ENCODE measurements at places on chromosomes 3 and 15.

- DNase-seq = no peak
Measured at GRCh38 chr3:58562498-58562897, 14.7 kb downstream of the FAM107A start.

GRCh38 chr3:76687019-76687418 lies 352.9 kb upstream of the ROBO2 start:
- no peak for DNase-seq

DNA sequence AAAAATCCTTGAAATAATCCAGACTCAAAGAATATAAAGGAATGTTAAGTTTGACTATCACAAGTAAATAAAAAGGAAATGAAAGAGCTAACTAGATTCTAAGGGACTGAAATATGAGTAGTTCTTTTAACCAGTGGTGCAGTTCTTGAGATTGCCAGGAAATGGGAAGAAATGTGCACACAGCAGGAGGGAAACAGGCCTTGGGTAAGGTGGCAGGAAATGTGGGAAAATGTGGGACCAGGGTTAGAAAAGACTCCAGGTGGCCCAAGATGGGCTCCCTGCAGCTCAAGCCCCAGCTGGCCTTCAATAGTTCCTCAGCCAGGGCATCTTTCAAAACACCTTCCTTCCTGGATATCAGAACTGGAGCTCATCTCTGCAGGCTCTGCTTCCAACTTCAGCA lies 181.3 kb downstream of the ISL2 start:
- DNase-seq = no peak

DNA sequence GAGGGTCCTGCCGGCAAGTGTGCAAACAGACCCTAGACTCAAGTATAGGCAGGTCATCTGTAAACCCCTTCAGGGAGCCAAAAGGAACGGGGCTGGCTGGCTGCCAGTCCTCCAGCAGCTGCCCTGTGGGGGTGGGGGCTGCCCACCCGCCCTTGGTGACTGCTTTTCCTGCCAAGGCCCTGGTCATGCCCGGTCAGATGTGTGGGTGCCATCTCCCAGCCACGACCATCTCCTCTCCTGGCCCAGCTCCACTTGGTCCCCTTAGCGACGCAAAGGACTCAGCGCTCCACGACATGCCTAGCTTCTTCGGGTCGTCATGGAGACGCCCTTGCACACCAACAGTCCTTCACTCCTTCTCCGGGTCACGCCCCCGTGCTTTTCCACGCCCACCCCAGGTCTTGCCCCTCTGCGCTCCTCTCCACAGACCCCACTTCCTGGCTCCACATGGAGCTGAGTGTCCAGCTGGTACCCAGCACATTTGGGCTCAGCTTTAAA lies 2.4 kb downstream of the MUC4 start:
- DNase-seq = no peak

DNA sequence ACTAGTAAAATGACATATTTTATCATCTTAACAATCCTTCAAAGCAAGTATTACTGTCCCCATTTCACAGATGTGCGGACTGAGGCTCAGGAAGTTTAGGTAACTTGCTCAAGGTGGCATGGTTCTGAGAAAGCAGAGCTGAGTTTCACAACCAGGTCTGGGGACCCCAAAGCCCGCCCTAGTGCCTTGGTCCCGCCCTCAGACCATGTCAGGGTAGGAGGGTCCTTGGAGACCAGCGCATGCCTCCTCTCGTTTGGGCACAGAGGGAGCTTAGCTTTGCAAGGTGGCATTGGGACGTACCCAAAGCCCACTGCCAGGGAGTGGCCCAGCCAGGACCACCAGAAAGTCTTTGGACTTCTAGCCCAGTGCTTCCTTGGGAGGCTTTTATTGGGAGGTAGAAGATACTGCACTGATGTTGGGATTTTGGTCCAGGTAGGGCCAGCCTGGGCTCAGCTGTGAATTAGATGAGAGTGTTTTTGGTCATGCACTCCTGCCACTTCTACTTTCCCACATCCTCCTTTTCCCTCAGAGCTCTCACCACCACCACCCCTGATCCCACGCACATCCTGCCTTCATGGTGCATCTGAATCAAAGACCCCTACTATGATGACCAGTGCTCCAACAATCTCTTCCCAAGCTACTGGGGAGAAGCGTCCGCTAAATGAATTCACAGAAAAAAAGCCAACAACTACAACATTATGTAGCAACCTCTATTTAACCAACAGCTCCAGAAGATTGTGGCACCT lies 307.9 kb downstream of the TLE3 start:
- DNase-seq = no peak

- no peak for DNase-seq
Measured at GRCh38 chr3:141646760-141647561, 91.1 kb upstream of the RNF7 start.

DNA sequence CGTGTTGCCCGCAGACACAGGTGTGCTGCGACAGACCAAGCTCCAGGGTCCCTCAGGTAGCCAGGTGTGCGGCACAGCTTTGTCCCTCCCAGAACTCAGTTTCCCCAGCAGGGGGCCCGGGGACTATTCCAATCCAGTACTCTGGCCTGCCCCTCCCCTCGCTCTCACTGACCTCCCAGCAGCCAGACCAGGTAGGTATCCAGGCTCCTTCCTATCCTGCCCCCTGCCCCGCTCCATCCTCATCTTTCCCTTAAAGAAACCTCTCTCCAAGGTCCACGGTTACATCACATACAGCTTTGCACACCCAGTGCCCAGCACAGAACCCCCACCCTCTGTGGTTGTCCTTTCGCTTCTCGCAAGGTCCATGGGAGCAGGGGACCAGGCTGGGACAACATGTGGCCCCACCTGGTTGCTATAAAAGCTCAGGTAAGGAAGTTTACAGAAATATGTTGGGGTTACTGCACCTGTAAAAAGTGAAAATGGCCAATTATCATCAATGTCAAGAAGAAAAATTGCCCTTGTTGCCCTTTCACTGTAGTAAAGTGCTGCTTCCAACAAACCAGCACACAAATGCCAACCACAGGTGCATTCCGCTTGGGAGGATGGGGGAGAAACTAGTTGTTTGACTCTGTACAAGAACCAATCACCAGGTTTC lies 7.3 kb upstream of the CYP11A1 start:
- no peak for DNase-seq

DNA sequence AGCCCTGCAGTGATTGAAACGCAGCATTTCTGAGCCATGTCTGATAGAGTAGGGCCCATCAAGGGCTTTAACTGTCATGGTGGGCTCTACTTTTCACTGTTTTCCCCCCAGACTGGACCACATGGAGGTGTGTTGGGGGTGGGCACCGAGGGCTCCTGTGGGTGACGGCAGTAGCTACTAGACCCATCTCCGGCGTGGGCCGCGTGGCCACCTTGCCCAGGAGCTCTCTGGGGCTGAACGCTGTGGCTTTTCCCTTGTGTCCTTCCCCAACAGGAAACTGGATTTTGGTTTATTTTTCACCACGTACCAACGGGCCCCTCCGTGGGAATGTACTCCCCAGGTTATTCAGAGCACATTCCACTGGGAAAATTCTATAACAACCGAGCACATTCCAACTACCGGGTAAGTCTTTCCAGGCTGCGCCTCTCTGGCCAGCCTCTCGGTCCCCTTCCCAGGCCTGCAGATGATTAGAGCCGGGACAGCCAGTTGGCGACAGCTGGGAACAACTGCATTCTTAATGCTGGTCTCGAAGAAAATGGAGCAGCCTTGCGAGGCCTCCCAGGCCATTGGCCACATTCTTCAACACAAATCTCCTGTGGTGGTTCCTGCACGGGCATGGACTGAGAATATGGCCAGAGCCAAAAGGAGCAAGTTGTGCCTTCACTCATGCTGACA lies 67.7 kb downstream of the MESD start:
- no peak for DNase-seq

- DNase-seq = no peak
Measured at GRCh38 chr3:13593615-13594014, 44.7 kb downstream of the FBLN2 start.

- DNase-seq = no peak
Measured at GRCh38 chr3:71958533-71958932, 173.6 kb upstream of the PROK2 start.

DNA sequence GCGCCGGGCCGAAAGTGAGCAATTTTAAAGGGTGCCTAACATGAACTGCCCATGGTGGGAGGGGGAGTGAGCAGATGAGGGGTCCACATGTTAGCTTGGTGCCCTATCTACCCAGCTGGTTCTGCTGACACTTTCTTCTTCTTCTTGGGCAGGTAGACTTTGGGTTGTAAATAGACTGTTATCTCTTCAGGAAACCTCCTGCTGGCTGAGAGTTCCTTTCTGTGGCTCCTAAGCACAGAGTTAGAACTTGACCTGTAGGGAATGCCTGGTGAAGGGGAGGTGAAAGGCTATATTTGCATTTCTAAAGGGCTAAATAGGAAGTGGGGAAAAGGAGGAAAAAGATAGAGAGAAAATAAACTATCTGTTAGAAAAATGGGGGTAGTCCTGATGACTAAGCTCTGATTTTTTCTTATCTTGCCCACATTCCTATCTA lies 521.4 kb upstream of the TGFBR2 start:
- DNase-seq = no peak

DNA sequence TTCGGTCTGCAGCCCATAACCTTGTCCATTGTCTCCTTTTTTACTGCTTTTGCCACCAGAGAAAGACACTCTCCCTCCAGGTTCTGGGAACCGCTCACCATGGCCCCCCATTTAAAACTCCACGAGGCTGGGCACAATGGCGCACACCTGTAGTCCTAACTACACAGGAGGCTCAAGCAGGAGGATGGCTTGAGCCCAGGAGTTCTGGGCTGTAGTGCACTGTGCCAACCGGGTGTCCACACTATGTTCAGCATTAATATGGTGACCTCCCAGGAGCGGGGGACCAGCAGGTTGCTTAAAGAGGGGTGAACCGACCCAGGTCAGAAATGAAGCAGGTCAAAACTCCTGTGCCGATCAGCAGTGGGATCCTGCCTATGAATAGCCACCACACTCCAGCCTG lies 28.0 kb upstream of the IDH2 start:
- DNase-seq = no peak

DNA sequence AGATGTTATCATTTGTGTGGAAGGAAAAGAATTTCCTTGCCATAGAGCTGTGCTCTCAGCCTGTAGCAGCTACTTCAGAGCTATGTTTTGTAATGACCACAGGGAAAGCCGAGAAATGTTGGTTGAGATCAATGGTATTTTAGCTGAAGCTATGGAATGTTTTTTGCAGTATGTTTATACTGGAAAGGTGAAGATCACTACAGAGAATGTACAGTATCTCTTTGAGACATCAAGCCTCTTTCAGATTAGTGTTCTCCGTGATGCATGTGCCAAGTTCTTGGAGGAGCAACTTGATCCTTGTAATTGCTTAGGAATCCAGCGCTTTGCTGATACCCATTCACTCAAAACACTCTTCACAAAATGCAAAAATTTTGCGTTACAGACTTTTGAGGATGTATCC lies 15.1 kb downstream of the KLHL24 start:
- DNase-seq = no peak

All from nucleus accumbens (tissue), 56 donors.